ENCODE measurements at places on chromosomes 16 and 17. TPM values are rescaled to one million over a fixed set of nuclear protein-coding genes. Genes with fewer than 3 reads are reported as not detected.
A peak's percentile ranks its signal among the peaks of the same experiment; 100 is the strongest.

- no peak for DNase-seq
These were observed 14.8 kb upstream of the TMEM204 start for GRCh38 chr16:1518626-1519135.

DNA sequence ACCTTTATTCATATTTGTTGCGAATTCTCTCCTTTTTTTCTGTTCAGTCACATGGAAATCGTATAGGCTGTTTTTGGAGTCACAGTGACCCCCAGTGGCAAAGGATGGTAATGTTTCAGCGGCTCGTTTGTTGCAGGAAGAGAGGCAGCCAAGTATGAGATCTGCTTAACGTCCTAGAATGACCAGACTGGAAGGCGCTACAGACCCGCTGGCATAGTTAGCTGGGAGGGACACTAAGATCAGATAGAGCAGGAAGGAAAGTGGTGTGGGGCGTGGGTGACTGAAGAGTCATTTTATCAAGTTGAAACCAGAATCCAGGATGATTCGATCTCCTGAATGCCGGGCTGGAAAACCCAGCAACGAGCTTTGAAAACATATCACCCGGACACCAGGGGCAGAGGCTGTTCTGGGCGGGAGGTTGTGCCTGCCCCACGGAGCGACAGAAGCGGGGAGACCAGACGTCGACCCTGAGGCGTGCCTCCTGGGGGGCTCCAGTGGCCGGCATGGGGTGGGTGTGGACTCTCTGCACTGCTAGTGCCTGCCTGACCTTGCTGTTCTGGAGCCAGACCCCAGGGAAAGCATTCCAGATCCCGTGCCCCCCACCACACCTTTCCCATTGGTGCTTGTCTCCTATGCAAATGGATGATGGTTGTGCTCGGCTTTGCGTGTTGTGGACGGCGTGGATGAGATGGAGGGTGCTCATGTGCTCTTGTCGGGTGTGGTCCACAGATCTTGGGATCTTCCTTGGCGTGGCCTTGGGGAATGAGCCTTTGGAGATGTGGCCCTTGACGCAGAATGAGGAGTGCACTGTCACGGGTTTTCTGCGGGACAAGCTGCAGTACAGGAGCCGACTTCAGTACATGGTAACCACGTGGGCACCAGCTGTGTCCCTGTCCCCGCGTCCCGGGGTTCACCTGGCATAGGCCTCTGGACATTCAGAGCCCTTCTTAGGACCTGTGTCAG, 7.7 kb downstream of the IL34 start:
- DNase-seq = peak; percentile 90

- no peak for DNase-seq
These were observed 56.3 kb upstream of the HNF1B start for GRCh38 chr17:37801171-37801570.

DNA sequence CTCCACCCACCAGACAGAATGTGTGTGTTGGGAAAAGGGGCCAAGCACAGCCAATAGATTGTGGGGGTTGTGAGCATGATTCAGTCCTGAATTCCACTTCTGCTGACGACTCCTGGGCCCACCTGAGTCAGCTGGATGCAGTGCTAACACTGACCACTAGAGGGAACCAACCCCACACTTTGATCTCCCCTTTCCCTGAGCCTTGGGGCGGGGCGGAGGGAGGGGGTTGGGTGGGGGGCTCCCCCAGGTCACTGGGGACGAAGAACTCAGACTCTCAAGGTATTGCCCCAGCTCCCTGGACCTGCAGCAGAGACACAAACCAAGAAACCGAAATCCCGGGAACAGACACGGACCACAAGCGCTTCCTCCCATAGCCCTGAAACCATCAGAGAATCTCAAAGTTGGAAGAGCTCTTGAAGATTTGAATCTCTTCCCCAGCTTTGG, 621 bp upstream of the CSHL1 start:
- no peak for DNase-seq

DNA sequence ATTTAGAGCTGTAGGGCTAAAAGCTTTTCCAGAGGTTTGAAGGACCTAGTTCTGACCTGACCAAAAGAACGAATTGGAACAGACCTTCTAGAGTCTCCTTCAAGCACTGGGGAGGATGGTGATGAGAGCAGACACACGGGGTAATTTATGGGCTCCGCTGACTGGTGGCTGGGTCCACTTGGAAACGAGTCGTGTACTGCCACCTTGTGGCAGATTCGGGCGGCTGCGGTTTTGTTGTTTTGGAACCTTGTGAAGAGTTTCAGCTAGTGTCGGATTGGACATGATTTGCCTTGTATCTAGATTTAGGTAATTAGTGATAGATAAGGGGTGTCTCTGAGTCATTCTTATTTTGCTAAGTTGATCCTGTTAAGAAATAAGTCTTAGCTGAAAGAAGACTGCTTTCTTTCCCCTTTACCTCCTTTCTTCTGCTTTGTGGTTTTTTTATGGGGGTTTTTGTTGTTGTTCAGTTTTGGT, 98.9 kb downstream of the AATF start:
- no peak for DNase-seq

DNA sequence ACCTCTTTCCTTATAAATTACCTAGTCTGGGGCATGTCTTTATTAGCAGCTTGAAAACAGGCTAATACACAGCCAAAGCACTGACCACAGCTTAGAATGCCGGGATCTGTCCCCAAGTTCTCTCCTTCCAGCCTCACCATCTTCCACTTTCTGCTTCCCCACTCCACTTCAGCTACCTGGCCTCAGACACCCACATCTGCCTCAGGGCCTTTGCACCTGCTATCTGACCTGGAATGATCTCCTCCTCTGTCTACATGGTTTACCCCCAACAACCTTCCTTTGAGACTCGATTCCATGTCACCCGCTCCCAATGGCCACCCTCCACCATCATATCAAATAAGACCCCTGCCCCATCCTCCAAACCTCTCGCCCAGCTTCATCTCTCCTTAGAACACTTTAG, 152.6 kb upstream of the CDC42EP4 start:
- no peak for DNase-seq

GRCh38 chr16:19123535-19124178, 9.9 kb downstream of the ITPRIPL2 start:
- DNase-seq = no peak

- no peak for DNase-seq
These were observed 20.2 kb downstream of the METTL22 start for GRCh38 chr16:8641671-8642070.

DNA sequence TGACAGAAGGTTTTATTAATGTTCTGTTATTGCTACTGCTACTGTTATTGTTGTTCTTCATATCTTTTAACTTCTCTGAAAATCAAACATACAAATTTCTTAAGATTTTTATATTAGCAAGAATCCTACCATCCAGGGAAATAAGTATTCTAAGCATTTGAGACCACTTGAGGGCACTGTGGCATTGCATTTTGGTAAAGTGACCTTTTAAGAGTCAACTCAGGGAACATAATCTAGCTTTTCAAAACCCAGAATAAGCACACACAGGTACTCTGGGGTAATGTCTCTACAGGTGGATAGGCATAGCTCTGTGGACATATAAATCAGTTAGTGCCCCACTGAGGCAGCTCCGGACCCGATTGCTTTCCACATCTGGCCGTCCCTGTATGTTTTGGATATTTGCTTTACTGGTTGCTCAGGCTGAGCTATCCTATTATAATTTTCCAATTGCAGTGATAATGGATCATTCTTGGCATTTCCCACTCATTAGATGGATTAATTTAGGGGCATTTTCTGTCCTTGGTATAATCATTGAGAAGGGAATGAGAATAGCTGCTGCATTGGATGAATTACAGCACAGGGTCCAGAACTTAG, 1425.1 kb upstream of the CDH8 start:
- no peak for DNase-seq

GRCh38 chr17:4482338-4483011, 16.2 kb upstream of the SPNS2 start:
- DNase-seq = no peak

DNA sequence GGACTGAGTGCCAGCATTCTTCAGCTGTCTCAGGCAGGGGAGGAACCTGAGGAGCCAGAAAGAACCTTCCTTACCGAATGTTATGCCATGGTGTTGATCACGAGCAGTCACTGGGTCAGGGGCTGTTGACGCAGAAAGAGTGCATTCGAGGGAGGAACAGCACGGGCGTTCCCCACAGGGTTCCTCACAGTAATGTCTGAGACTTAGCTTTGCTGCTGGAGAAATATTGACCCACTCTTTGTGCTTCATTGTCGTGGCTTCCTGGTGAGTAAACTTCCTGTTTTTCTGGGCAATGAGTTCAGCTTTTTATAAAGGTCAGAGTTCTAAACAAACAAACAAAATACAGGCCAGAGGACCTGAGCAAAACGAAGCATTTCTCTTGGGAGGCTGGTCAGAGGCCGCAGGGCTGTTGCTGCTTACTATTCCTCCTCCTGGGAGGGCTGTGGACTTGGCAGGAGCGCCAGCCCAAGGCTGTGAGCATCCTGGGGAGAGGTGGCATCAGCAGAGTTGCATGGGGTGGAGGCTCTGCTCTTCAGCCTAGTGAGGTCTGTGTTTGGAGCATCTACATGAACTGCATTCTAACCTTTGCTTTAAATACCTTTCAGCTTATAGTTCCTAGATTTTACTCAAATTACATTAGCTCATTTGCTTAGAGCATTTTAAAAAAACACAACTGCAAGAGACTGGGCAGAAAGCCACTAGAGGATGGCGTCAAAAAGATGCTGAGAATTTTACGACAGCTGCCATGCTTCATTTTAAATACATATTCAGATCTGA, 143.1 kb upstream of the CACNG5 start:
- peak; percentile 59 for DNase-seq

DNA sequence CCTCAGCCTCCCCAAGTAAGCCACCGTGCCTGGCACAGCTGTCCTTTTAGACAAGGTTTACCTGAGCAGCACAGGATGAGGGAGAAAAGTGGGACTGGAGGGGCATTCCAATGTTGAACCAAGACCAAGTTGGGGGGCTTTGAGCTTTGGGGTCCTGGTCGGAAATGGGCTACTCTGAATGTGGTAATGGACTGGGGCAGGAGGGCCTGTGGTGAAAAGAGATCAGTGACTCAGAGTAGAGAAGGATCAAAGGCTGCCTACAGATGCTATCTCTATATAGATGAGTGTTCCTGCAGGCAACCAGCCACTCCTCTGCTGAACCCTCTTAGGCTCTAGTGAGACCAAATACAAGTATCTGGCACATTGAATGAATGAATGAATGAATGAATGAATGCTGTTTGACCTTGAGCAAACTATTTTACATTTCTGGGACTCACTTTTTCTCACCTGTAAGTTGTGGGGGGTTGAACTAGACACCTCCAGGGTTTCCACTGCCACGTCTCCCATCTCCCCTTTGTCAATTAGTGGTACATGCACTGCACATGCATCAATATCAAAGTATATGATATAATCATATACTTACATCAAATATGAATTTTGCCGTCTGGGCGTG, 26.3 kb upstream of the ETV4 start:
- no peak for DNase-seq

GRCh38 chr16:67407176-67407787, 9.0 kb downstream of the ZDHHC1 start:
- no peak for DNase-seq

DNA sequence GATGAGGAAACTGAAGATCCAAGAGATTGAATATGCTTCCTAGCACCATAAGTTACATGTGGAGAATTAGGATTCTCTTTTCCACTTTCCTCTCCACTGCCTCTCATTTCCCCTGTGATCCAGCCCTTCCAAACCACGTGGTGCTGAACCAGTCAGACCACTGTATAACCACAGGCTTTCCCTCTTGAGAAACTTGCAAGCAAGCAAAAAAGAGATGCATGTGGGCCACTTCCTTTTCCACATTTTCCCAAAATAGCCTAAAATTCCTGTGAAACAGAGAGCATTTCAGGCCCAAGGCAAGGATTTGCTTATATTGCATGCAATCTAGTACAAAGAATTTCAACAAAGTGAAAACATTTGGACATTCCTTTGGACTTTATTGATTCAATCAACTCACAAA, 59.3 kb upstream of the KSR1 start:
- DNase-seq = no peak

DNA sequence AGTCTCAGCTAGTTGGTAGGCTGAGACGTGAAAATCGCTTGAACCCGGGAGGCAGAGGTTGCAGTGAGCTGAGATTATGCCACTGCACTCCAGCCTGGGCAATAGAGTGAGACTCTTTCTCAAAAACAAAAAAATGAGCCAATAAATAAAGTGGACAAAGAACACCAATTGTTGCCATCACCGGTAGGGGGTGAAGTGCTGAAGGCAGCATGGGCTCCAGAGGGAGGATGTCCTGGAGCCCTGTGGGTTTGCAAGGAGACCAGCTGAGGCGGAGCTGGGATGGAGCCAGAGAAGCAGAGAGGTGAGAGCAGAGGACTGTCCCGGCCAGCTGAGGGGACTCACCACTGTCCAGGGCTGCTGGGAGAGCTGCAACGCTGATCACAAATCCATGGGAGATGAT, 13.8 kb downstream of the CHST6 start:
- no peak for DNase-seq

- peak; percentile 41 for DNase-seq
These were observed 7.4 kb downstream of the USP22 start for GRCh38 chr17:21035406-21035805.

DNA sequence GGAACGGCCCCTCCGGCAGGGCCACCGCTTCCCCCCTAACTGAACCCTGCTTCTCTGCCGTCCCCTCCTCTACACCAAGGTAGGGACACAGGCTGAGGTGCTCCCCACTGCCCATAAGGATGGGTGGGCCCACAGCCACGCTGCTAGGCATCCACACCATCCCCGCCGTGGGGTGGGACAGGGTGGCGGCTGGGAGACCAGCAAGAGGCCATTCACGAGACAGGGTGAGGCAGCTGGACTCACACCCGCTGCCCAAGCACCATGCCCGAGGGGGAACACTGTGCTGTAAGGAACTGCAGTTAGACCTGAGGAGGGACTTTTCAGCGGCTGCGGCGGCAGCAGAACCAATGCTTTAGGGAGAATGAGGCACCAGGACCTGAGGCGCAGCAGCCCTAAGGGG, 47.5 kb upstream of the RRN3 start:
- no peak for DNase-seq

- no peak for DNase-seq
These were observed 406.9 kb downstream of the TMEM114 start for GRCh38 chr16:8183176-8184099.

SLC5A11 gene
- total RNA-seq = 0.16 TPM

SRP68 gene
- total RNA-seq = 69.1 TPM

BEAN1 gene
- total RNA-seq = 0.51 TPM

CIBAR2 gene
- total RNA-seq = not detected

SMIM5 gene
- total RNA-seq = 0.42 TPM

PLD6 gene
- 12.4 TPM for total RNA-seq

IFI35 gene
- 33.5 TPM for total RNA-seq

TNFRSF13B gene
- not detected for total RNA-seq

APOBR gene
- 4.1 TPM for total RNA-seq

RAB40B gene
- total RNA-seq = 5.5 TPM

CIITA gene
- total RNA-seq = 10.0 TPM
